Myocyte (in vitro differentiated cells): ENCODE measurements at places on chromosomes 16 and 17. TPM values are rescaled to one million over a fixed set of nuclear protein-coding genes. Genes with fewer than 3 reads are reported as not detected.

- no peak for DNase-seq
Measured at GRCh38 chr16:12468552-12468951, 335.1 kb downstream of the CPPED1 start.

The ZNF174 gene
- total RNA-seq = 20.7 and 22.7 TPM in 2 replicates

The HOXB3 gene
- total RNA-seq = 8.3 and 8.4 TPM in 2 replicates

- DNase-seq = peak; percentile 79
Measured at GRCh38 chr16:67430977-67431774, at the start of gene HSD11B2. HSD11B2 (plus strand) TSS chr16:67431121; CDS start chr16:67431249, 128 bp downstream.

- no peak for DNase-seq
Measured at GRCh38 chr17:67121316-67121891, 77.0 kb downstream of the CACNG1 start.

- DNase-seq = peak; percentile 88
Measured at GRCh38 chr17:32998111-32998886, 6.7 kb downstream of the SPACA3 start.

The TEX14 gene
- 0.10 and 0.48 TPM in 2 replicates for total RNA-seq

GRCh38 chr17:32385121-32385520 is 35.2 kb downstream of the ZNF207 start:
- DNase-seq = no peak

DNA sequence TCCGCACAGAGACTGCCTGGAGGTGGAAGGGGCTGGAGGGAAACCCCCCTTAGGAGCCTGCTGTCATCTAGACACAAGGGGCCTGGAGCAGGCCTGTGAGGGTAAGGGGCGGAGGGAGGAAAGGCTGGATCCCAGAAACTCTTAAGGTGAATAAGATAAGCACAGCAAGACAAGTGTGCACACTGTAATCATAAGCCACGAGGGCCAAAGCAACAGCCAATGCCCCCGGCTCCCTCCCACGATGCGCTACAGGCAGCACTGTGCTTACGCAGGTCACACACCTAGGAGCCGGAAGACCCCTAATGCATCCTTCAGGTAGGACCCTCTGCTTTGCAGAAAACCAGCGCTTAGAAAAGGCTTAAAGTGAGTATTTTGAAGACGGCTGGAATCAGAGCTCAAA is 24.6 kb downstream of the ZFHX3 start:
- no peak for DNase-seq

DNA sequence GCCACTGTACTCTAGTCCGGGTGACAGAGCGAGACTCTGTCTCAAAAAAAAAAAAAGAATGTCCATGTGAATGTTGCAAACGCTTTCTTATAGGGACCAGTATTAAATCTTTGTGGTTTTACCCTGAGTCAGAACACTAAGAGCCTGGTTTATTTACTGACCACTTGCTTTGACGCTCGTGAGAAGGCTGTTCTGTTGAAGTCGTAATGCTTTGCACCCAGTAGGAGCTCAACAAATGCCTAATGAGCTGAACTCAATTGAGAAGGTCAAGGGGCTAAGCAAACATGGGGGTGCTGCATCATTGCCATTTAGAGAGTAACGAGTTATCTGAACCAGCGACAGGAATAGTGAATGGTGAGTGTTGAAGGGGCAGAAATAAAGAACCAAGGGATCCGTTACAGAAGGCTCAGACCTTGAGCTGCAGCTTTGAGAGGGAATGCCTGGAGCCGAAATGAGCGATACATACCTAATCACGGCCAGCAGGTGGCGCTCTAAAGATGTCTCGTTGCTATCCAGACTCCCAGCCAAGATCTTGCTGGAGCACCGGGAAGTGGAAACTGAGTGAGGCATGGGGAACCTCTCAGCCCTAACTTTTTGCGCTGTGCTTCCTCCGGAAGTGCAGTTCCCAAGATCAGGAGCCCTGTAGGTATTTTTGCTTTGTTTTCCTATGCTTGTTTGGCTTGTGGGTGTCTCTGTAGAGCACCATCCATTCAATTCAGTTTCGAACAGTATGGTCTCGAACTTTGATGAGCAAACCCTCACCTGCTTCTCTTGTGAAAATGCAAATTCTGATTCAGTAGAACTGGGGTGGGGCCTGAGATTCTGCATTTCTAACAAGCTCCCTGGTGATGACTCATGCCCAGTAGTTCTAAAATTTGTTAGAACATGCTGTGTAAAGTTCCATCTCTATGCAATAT is 12.6 kb upstream of the RNF222 start:
- peak; percentile 92 for DNase-seq

The CDR2L gene
- 22.5 and 23.6 TPM in 2 replicates for total RNA-seq
